Activated T-helper 17 cell treated with anti-CD3 and anti-CD28 coated beads, Interleukin-2, amount 50 U/mL, for 72 hours (primary cell): ENCODE measurements at places on chromosomes 3 and 15. TPM values are rescaled to one million over a fixed set of nuclear protein-coding genes. Genes with fewer than 3 reads are reported as not detected.

Gene EAF1
- total RNA-seq = 31.5 TPM

Gene TMEM42
- total RNA-seq = 6.9 TPM

Gene NRG4
- not detected for total RNA-seq

Gene KLHL18
- 19.1 TPM for total RNA-seq

Gene LCMT2
- total RNA-seq = 7.1 TPM

Gene CHDH
- 1.1 TPM for total RNA-seq

Gene GOLGA6L10
- 1.5 TPM for total RNA-seq

Gene GPR62
- not detected for total RNA-seq
